AG08396 (cell line): ENCODE measurements at places on chromosomes 6 and 20.

DNA sequence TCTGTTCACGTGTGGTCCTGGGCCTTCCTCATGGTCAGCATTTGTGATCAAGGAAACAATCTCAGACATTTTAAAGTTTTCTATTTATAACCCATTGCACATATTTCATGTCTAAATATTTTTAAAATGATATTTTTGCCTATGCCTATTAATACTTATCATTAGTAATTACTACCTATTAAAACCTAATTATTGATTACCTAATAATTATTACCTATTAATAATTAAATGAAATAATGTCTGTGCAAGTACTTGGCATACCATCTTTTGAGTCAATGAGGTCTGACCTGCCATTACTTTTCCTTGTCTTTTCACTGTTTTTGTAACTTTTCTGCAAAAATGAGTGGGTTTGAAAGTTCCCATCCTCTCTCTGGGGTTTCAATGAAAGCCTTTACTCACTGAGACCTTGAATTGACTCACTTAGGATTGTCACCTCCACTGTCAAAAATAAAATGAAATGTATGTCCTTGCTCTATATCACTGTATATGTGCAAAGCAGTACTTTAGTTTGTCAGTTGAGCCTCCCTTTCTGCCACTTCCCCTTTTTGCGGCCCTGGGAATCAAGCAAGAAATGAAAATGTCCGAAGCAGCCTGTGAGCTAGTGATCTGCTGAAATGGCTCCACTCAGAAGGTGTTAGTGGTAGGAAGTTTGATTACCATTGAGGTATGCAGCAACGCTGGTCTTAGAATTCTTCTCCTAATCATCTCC, 87.8 kb downstream of the L3MBTL3 start:
- DNase-seq, result no peak

GRCh38 chr20:21390768-21391167, 6.6 kb downstream of the NKX2-4 start:
- DNase-seq, result no peak

GRCh38 chr6:130913120-130913519, 85.9 kb downstream of the SMLR1 start:
- DNase-seq, result no peak

DNA sequence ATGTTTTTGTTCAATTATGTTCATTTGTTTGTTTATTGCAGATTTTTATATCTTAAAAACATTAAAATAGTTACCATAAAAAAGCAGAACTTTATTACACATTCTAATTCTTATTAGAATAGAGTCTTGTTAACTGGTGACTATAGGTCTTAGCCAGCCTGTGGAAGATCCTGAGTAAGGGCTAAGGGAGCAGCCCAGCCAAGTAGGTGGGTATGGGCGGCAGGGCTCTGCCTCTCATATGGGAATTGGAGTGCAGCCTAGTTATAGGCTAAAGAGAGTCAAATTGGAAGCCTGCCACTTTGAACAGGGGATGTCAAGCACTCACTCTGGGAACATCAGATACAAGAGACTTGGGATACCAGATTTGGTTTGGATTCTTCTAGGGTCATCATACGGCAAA, 10.5 kb upstream of the HSF2 start:
- no peak for DNase-seq

DNA sequence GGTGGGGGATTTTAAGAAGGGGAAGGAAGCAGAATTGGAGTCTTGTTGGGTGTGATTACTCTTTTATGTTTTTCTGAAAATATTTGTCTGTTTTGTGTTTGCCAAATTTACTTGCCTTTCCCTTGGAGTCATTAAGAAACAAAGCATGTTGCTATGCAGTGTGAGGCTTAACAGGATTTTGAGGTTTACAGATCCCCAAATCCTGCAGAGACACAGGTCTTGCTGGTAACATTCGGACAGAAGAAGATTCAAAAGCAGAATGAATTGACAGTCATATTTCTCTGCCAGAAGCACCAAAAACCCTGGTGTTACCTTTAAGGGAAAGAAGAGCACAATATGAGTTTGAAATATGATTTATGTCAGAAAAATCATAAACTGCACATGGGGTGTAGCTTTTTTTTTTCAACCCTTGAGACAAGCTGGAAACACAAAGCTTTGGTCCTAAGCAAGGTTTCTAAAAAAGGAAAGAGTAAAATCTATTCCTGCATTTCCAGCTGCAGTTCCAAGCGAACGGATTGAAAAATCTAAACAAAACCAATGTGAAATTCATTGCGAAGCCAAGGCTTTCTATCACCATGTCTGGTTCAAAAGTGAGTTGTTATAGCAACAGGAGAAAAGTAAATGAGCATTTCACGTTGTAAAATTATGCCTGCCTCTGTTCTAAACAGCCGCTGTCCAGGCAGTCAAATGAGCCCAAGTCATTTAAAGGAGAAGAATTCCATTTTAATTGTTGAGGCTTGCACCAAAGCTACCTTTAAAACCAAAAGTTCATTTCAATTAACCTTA, 358.9 kb upstream of the SASH1 start:
- no peak for DNase-seq

DNA sequence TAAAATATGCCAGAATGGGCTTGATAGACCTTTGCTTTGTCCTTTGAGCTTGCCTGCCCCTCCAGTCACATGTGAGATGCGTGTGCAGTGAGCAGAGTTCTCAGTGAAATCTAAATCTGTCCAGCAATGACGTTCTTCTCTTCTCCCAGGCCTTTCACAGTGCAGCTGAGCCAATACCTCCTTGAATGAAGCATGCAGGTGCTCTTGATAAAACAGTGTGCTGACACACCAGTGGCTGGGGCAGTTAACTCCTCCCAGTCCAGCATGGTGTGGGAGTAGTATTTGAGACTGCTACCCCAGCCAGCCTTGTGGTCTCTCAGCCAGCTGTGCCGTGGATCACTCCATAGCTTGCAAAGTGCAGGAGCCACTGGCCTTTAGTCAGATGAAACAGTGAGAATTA, 240.5 kb downstream of the FARS2 start:
- DNase-seq, result no peak

GRCh38 chr6:135837735-135838449, 13.6 kb upstream of the PDE7B start:
- DNase-seq, result no peak

DNA sequence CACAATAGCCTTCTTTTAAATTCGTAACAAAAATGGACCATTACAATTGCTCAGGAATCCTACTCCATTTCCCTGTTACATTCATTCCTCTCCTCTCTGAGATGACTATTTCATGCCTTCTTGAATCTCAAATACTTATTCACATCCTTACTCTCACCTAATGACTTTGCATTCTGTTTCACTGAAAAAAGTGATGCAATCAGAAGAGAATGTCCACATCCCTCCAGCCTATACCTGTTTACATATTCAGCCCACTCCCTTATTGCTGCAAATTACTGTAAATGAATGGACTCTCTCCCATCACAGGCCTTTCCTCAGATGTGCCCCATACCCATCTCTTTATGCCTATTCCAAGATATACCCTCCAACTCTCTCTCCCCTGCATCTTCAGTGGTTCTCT, 8.6 kb downstream of the TAAR1 start:
- DNase-seq, result no peak

GRCh38 chr6:164243949-164244348, 829.4 kb downstream of the QKI start:
- DNase-seq, result no peak

- no peak for DNase-seq
Measured at GRCh38 chr6:8860671-8861070, 425.3 kb upstream of the SLC35B3 start.

DNA sequence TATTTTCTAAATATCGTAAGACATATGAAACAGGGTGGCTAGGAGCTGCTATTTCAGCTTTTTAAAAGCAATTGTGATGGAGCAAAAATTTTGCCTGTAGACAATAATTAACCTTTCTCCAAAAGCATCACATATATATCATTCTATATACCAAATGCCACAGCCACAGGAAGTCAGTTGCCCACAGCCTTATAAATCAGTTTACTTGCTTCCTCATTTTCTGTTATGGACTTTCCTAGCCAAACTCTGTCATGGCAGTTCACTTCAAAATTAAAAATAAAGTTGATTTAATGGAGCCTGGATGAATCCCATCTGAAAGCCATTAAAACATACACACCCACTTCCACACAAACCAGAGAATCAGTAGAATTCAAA, 93.4 kb upstream of the NHSL1 start:
- no peak for DNase-seq
